ENCODE measurements at places on chromosomes 1 and 21. TPM values are rescaled to one million over a fixed set of nuclear protein-coding genes. Genes with fewer than 3 reads are reported as not detected.

- DNase-seq, result no peak
- no peak overlapping the region for H3K4me3 ChIP-seq
- H3K27ac ChIP-seq, result no peak overlapping the region
Measured at GRCh38 chr1:63870152-63870551, 96.3 kb downstream of the ROR1 start.

Gene NBPF4
- total RNA-seq, result not detected

GRCh38 chr1:154453574-154454352, 48.3 kb upstream of the TDRD10 start:
- no peaks in the 10 kb centered on the region for H3K4me1 ChIP-seq
- H3K27ac ChIP-seq, result no peak overlapping the region
- no peak for DNase-seq
- H3K36me3 ChIP-seq, result no peaks in the 10 kb centered on the region

DNA sequence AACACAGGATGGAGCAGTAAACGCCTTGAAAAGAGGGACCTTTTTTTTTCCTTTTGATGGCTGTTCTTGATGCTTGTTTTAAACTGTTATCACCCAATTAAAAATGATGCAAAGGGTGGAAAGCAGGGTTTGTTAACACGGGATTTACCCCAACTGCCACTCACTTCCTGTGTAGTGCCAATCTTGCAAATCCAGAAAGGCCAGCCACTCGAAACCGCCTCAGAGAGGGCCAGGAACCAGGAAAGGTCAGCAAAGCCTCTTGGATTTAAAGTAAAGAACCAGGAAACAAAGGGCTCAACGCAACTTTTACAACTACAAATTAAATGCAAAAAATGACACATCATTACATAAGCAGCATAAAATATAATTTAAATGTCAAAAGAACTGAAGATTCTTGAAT, 347.4 kb downstream of the PDE4B start:
- H3K27me3 ChIP-seq, result no peaks in the 10 kb centered on the region
- no peak for DNase-seq
- H3K4me3 ChIP-seq, result no peak overlapping the region
- no peaks in the 10 kb centered on the region for H3K36me3 ChIP-seq

DNA sequence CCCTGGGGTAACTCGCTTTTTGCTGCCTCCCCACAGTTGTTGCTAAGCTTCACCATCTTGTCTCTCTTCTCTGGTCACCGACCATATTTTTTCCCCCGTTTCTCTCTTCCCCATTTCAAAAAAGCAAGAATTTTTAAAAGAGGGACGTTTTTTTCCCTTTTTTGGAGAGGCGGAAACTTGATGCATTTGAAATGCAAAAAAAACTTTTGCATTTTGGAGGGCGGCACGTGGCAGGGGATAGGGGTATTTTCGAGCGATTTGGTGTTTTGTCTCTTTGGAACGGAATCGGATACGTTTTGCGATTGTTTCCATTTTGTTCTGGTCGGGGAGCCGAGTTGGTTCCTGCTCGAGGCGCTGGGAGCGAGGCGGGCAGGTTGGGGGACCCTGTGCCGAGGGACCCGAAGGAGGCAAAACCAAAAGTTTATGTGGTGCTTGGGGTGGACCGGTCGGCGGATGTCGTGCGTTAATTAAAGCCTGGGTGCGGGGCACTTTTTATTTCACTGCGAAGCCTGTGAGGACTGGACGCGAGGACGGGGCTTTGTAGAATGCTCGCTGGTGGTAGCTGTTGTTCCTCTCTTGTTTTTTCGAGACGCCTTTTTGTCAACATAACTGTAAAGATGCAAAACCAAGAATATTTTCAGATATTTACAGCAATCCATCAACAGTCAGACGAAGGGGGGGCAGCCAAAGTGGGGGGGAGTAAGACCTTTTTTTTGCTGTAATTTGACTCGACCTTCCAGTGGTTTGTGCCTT, 884 bp downstream of the H3-3A start:
- peaks cover 45% of the 10 kb centered on the region for H3K4me1 ChIP-seq
- peaks cover 65% of the 10 kb centered on the region for H3K36me3 ChIP-seq
- no peaks in the 10 kb centered on the region for H3K27me3 ChIP-seq
- H3K27ac ChIP-seq, result peak overlapping the region; percentile 99

DNA sequence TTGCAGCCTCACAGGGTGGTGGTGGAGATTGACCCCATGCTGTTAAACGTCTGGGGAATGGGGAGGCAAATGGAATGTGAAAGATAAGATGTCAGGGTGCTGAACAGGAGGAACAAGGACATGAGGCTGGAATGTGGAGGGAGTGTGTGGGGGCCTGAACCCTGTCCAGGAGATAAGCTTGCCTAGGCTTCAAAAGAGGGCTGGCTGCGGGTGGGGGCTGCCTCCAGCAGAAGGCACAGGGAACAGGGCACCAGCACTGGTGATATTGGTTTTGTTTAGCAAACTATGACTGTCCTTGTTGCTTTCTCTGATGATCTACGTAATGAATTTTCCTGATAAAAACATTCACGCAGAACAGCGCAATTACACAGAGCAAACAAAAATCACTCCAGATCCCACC, 52.4 kb upstream of the LRP8 start:
- peak; percentile 5 for DNase-seq
- no peaks in the 10 kb centered on the region for H3K36me3 ChIP-seq
- H3K4me3 ChIP-seq, result no peak overlapping the region
- peaks cover 23% of the 10 kb centered on the region for H3K4me1 ChIP-seq
- H3K27ac ChIP-seq, result no peak overlapping the region

- H3K27me3 ChIP-seq, result peaks cover 23% of the 10 kb centered on the region
- no peak for DNase-seq
- no peak within 1 kb of the TSS for H3K4me3 ChIP-seq
- no peaks in the 10 kb centered on the region for H3K4me1 ChIP-seq
- H3K27ac ChIP-seq, result no peak within 1 kb of the TSS
Measured at GRCh38 chr1:152774875-152775274, at the start of gene LCE1F. Gene LCE1F, plus strand, starts transcription at chr1:152775140. Its CDS starts 1,232 bp downstream, at chr1:152776372.

GRCh38 chr1:98157524-98158313, 236.9 kb upstream of the DPYD start:
- H3K4me3 ChIP-seq, result no peak overlapping the region
- no peak for DNase-seq
- H3K27ac ChIP-seq, result no peak overlapping the region
- H3K36me3 ChIP-seq, result no peaks in the 10 kb centered on the region

Gene MANEAL
- total RNA-seq, result 6.4 TPM

GRCh38 chr1:220410611-220411010, 117.3 kb upstream of the MARK1 start:
- H3K27me3 ChIP-seq, result peaks cover 4% of the 10 kb centered on the region
- peaks cover 25% of the 10 kb centered on the region for H3K4me1 ChIP-seq
- peaks cover 18% of the 10 kb centered on the region for H3K36me3 ChIP-seq
- H3K4me3 ChIP-seq, result peak overlapping the region; percentile 37
- H3K27ac ChIP-seq, result peak overlapping the region; percentile 27
- DNase-seq, result no peak

Gene RUSC1
- total RNA-seq, result 51.4 TPM

Gene REG4
- total RNA-seq, result not detected

- no peaks in the 10 kb centered on the region for H3K4me1 ChIP-seq
- DNase-seq, result no peak
- H3K27ac ChIP-seq, result no peak overlapping the region
- no peak overlapping the region for H3K4me3 ChIP-seq
- no peaks in the 10 kb centered on the region for H3K36me3 ChIP-seq
Measured at GRCh38 chr1:69551476-69552324, 16.0 kb upstream of the LRRC7 start.

DNA sequence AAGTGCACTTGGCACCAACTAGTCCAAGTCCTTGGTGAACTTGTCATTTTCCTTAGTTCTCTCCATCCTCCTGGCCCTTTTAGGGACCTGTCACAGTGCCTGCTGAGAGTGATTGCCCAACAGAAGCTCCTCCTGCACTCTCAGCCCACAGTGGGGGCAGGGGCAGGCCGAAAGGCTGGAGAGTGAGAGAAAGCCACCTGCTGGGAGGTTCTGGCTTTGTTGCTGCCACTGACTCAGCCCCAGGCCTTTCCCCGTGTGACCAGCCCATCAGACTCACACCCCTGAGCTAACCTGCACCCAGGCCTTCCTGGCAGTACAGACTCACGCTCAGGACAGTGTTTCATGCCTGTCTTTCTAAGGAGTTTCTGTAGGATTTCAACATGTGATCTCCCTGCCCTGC, 17.1 kb upstream of the PROK1 start:
- H3K27me3 ChIP-seq, result no peaks in the 10 kb centered on the region
- H3K27ac ChIP-seq, result no peak overlapping the region
- DNase-seq, result peak; percentile 68
- H3K4me3 ChIP-seq, result no peak overlapping the region

DNA sequence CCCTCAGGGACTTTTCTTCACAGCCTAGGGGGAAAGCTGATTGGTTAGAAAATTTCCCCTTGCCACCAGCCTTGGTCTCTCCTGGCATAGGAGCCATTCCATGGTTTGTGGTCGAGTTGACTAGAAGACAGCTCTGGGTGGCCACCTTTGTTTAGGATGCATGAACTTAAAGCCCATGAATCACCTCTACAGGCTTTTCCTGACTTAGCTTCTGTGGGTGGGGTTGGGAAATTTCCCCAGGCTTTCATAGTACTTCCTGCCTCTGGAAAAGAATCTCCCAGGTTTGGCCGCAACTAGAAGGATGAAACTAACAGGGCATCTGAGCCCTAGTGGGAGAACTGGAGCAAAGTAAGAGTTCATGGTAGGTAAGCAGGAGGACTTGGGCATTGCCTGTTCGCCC, 72.6 kb downstream of the SNRPE start:
- no peak for DNase-seq
- no peak overlapping the region for H3K4me3 ChIP-seq
- no peaks in the 10 kb centered on the region for H3K36me3 ChIP-seq
- no peak overlapping the region for H3K27ac ChIP-seq
- H3K27me3 ChIP-seq, result peaks cover 3% of the 10 kb centered on the region

- H3K27ac ChIP-seq, result no peak overlapping the region
- DNase-seq, result peak; percentile 78
- H3K36me3 ChIP-seq, result peaks cover 7% of the 10 kb centered on the region
- peaks cover 36% of the 10 kb centered on the region for H3K27me3 ChIP-seq
Measured at GRCh38 chr1:114154963-114155322, 1.3 kb upstream of the SYT6 start.

GRCh38 chr1:152118915-152119314, 3.7 kb upstream of the TCHH start:
- peaks cover 25% of the 10 kb centered on the region for H3K27me3 ChIP-seq
- peaks cover 8% of the 10 kb centered on the region for H3K36me3 ChIP-seq
- peaks cover 3% of the 10 kb centered on the region for H3K4me1 ChIP-seq
- DNase-seq, result no peak
- no peak overlapping the region for H3K4me3 ChIP-seq

Measured in WTC11 (cell line).